Stimulated activated CD8-positive, alpha-beta memory T cell treated with anti-CD3 and anti-CD28 coated beads, Interleukin-15, amount 100 ng/mL, for 24 hours (primary cell): ENCODE measurements at places on chromosomes 2 and 18.

DNA sequence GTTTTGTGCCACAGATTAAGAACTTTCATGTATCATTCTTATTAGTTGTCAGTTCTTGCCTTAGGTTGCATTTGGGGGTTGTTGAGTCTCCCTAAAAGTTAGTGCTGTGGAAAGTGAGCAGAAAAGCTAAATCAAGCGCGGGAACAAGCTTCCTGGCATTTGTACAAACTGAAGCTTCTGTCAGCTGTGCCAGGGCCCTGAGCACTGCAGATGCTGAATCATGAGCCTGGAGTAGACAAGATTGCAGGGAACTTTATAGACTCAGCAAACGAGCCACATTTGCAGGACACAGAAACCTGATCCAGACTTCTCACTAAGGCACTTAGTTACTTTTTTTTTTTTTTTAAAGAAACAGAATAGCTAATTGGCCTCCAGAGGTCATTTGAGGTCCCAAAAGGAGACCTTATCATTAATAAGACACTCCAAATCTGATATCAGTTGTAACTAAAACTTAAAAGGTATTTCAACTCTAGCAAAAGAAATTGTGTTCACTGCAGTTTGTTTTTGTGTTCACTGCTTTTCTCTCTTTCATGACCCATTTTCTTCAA, 88.7 kb downstream of the ADAM23 start:
- no peak for DNase-seq

- no peak for DNase-seq
Measured at GRCh38 chr2:194003911-194004310, 1653.1 kb upstream of the SLC39A10 start.

DNA sequence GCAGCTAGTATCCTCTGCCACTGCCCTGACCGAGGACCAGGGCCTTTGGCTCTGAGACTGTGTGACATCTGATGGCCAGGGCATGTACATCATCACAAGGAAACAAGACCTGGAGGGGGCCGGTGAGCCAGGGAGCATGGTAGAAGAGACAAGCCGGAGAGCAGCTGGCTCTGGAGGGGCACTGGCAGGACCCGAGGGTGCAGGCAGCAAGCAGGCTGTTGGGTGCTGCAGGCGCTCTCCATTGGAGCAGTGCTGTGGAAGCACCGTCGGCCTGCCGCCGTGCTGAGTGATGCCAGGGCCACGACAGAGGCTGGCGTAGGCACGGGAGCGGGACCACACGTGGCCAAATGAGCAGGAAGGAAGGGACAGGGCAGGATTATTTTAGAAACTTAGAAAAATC, 335.2 kb downstream of the GBX2 start:
- no peak for DNase-seq

GRCh38 chr2:175275539-175275938, 94.0 kb upstream of the ATP5MC3 start:
- no peak for DNase-seq

- no peak for DNase-seq
Measured at GRCh38 chr2:60351802-60352201, 201.7 kb downstream of the BCL11A start.

DNA sequence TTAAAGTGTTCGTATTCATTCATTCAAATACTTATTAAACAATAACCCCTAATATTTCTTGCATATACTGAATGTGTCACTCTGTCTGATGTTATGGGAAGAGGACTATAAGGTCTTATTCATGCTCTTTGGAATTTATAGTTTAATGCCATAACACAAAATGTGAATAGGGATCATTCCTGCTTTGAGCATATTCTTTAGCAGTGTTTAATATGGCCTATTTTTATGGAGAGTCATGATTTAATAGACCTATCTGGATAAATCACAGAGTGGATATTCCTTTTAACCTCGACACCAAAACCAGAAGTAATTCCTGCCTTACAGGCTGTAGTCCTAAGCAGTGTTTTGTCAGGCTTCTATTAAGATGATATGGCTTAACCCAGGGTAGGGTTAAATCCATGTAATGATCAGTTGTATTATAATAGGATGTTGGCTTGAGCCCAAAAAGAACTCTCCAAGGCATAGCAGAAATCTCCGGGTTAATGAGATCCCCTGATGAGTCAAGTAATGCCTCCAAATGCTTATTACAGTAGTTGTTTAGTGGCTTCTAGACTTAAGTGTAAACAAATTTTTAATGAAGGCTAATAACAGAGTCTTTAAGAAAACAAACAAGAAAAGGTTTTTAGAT, 54.3 kb downstream of the GULP1 start:
- DNase-seq = no peak

GRCh38 chr2:235146871-235147565, 195.2 kb downstream of the SH3BP4 start:
- DNase-seq = no peak

DNA sequence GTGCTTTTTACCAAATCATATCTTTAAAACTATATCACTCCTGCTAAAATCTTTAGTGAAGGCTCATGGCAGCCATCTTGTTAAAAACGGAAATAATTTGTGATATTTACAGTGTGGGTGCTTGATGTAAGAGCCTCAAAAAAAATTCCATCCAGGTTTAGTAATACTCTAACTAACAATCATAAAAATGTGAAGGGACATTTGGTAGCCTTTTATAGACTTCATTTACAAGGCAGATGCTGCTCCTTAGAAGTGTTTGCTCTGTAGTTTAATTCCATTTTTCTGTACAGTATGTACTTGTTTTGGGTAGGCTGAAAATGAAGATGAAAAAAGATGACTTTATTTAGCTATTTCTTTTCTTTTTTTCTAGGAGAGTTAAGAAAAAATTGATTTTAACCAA, 525.0 kb downstream of the ZEB2 start:
- no peak for DNase-seq

- DNase-seq = no peak
Measured at GRCh38 chr18:58552057-58552461, 76.8 kb downstream of the ALPK2 start.

- DNase-seq = no peak
Measured at GRCh38 chr2:39140322-39140847, 19.5 kb upstream of the SOS1 start.

DNA sequence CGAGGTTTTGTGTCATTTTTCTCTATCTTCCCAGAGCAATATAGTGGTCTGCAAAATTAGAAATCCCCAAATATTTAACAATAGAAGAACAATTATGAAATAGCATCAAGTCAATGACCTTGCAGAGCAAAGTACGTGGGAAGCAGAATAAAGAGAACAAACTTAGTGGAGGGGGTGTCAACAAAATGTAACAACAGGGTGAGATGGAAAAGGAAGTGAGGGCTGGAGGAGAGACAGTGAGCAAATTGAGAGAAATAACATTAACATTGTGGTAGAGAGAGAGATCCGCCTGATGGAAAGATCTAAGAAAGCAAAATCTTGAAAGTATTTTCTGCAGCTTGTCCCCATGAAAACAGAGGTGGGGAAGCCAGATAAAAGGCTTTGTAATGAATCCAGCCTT, 23.4 kb downstream of the ARHGAP15 start:
- no peak for DNase-seq

- DNase-seq = no peak
Measured at GRCh38 chr2:242098445-242099128, 229.1 kb downstream of the RTP5 start.

DNA sequence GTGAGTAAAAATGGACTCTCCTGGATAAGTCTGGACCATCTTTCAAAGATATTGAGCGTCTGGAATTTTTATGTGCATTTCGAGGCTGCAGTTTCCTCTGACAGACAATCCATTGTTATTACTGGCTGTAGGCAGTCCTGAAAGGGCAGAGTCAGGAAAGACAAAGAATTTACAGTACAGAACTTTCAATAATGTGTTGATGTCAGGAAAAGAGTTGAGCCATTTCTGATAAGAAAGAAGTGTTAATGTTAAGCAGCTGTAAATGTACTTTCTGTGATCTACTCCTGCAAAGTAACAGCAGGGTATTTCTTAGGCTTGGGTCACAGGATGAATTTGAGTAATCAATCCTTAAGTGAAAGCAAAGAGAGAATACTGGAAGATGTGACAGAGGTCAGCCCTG, 29.8 kb downstream of the TSPYL6 start:
- DNase-seq = no peak

DNA sequence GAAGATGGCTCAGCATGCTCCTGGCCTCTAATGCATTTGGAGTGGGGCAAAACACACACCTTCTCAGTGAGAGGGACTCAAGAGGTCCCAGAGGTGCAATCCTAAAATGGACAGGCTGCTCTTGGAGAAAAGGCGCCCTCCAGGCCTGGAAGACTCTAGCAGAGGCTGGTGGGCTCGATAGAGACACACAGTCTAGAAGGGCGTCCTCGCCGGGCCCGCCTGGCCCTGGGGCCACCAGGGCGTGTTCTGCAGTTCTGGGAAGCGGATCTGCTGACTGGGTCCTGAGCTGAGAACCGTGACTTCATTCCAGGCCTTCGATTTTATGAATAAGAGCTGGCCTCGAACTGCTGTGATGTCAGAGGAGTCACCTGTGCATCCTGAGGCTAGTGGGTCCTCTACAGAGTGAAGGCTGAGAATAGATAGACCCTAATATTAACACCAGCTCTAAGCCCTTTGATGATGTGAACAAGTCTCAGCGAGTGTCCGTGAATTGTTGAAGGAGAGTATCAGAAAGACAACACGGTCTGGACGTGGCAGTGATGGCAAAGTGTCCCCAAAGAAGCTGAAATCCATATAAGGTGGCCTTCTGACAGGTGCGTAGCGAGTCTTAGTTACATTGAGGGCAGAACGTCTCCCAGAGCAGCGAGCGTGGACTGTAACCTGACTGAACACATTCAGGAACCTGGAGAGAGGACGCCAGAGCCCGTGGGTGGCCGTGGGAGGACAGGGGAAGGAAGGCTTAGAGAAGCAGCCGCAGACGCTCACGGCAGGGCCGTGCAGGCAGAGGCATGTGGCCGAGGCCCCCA, 136.9 kb downstream of the PTGR3 start:
- no peak for DNase-seq

DNA sequence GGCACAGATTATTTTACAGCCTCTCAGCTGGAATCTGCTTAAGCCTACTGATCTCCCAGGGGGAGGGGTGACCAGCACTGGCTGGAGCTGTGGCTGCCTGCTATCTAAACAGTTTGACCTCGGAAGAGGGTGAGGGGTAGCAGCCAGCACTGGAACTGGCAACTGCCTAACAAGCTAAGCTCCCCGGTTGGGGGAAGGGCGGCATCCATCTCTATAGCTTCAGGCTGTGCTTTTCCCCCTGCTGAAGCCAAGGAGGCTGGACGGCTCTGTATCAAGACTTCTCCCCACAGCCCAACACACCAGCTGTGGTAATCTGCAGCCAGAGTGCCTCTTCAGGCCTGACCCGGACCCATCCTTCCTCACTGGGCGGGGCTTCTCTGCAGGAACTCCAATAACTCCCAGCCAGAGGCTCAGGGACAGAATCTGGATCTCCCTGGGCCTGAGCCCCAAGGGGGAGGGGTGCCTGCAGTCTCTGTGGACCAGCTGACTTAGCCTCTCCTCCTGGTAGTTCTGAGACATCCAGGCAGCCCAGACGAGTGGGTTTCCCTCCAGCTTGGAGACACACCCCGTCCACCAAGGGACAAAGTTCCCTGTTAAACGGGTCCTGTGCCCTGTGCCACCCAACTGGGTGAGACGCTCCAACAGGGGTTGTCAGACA, 560.2 kb downstream of the LRP1B start:
- DNase-seq = no peak

GRCh38 chr2:239257511-239257937, 143.3 kb downstream of the HDAC4 start:
- no peak for DNase-seq

DNA sequence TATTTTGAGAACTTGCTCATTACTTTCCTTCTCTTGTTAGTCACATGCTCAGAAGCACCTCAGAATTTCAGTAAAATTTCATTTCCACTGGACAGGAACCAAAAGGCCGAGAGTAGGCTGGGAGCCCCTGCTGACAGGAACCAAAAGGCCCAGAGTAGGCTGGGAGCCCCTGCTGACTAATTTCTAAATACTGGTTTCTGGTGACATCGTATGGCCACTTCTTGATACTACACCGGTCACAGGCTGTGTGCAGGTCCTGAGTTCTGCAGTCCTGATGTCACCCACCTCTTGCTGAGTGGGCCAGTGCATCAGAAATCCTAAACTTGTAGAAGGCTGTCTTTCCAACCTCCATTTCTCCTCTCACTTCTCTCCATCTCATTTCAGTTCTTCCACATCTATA, 17.7 kb upstream of the EN1 start:
- no peak for DNase-seq

DNA sequence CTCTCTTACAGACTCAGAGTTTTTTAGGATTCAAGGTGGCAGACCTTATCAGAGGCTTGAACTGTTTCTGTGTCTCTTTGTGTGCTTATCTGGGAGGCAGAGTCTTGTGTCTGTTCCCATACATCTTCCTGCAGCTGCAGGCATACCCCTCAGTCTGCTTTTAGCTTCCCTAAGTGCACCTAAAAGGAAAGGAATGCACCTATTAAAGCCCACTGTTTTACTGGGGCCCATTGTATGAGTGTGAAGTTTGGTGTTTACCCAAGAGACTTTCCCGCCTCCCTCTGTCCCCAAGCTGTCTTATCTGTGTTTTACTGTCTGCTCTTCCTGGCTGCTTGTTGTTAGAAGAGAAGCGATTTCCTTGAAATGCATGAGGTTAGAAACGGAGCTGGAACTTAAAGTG, 1757.3 kb upstream of the PIK3C3 start:
- DNase-seq = no peak

- no peak for DNase-seq
Measured at GRCh38 chr2:163121483-163121882, 282.9 kb upstream of the KCNH7 start.

DNA sequence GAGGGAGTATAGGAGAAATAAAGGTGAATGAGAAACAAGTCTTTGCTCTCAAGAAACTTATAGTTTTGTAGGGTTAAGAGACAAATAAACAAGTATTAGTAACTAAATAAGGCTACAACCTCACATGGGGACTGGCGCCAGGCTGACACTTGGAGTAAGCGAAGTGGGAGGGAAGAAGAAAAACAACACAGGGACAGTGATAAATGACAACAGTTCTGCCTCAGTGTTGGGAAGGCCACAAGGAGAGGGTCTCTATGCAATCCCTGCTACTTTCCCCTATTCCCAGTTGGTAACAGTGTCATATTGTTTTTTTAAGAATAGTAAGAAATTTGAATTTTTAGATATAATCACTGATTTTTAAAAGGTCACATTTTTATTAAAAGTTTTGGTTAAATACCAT, 4.0 kb downstream of the APLF start:
- no peak for DNase-seq

DNA sequence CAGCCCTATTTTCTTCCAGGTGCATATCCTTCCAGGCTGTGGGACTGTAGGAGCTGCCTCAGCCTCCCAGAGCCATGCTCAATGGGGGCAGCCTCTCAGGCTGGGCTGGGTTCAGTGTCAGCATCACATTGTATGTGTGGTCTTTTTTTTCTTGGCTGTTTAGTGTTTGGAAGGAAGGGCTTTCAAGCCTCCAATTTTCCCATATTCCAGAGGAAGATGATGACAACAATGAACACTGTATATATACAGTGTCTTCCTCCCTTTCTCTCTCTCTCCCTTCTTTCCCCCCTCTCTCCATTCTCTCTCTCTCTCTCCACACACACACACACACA, 326.4 kb downstream of the DYSF start:
- no peak for DNase-seq

- no peak for DNase-seq
Measured at GRCh38 chr2:46394649-46395510, 84.5 kb upstream of the TMEM247 start.
